GM20000 (cell line): ENCODE measurements at places on chromosomes 3 and 15.

- no peak for DNase-seq
These were observed 134.5 kb upstream of the ONECUT1 start for GRCh38 chr15:52924630-52925029.

GRCh38 chr3:46353647-46354410 is at the start of gene CCR2:
Gene CCR2, plus strand, starts transcription at chr3:46354111. Its CDS starts 3,417 bp downstream, at chr3:46357528.
- DNase-seq = no peak

DNA sequence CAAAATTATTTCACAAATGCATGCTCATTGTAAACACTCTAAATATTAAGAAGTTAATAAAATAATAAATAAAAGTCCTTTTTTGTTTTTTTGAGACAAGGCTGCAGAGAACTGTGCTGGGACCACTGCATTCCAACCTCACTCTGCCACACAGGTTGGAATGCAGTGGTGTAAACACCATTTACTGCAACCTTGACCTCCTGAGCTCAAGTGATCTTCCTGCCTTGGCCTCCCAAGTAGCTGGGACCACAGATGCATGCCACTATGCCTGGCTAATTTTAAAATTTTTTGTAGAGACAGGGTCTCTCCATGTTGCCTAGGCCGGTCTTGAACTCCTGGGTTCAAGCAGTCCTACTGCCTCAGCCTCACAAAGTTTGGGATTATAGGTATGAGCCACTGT is 578.4 kb downstream of the ZIC1 start:
- DNase-seq = no peak

GRCh38 chr3:72613871-72614270 is 234.4 kb downstream of the SHQ1 start:
- DNase-seq = no peak

DNA sequence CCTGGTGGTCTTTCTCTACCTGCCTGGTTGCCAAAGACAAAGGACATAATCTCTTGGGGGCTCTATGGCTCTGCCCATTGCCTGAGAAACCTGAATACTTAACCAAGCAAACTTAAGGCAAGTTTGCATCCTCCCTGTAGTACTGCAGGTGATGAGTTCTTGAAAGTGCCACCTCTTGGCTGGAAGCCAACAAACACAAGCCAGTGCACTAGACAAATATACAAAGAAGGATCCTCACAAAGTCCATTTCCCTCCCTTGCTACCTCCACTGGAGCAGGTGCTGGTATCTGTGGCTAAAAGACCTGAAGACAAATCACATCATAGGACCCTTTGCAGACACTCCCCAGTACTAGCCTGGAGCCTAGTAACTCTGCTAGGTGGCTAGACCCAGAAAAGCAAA is 772.3 kb downstream of the SI start:
- DNase-seq = no peak

- DNase-seq = no peak
These were observed 25.6 kb upstream of the UBE3A start for GRCh38 chr15:25464383-25464782.

- DNase-seq = no peak
These were observed 60.3 kb downstream of the RGMA start for GRCh38 chr15:93028632-93029213.

DNA sequence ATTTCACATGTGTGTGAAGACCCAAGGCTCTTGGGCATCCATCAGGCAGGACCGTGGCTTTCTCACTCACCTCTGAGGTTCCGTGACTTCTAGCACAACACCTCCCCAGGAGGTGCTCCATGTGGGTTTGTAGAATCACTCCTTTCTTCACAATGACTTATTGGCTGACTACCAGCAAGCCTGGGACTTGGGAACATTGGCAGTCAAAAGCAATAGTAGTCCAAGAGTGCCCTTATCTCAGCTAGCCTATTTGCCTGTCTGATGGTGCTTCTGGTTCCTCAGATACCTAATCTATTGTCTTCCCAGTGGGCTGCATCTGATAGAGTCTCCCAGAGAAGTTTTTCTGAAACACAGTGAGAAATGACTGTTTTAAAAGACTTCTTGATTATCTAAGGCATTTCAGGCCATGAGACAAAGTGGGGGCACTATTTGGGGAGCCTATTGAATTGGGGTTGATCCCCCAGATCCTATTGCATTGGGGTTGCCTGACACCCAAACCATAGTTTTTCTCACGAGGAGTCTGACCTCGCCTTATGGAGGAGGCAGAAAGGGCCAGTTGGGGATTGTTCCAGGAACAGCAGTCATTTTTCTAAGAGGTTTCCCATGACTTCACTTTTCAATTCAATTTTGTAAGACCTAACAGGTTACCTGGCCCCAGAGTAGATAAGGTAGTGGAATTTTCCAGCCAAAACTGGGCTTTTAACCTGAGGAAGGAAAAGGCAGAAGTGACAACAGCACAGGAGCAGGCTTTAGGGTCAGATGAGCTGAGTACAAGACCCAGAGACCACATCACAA is 88.0 kb downstream of the CYP19A1 start:
- no peak for DNase-seq

DNA sequence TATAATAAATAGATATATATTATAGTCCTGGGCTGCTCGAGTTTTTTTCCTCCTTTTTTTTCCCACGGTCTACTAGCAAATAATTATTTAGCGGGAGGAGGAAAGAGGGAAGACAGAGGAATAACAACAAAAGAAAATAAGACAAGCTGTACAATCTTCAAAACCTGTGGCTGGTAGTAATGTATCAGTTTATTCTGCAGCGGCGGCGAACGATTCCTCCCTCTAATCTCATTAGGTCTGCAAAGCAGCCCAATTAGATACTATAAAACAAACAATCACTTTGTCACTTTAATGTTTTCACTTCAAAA is 390 bp upstream of the TLE3 start:
- DNase-seq = no peak

DNA sequence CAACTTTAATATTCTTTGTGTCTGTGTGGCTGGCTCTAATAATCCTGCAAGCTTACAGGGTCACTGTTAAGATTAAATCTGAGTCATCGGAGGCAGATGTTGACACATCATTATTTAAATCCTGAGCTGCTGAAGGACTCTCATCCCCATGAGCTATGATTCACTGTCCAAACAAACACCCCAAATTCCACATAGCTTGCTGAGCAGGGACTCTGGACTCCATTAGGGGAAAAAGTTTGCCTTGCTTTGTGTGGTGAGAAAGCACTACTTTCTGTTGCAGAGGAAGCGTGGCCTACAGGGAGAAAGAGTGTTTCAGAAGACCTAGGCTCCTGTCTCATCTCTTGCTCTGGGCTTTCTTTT is 213.7 kb downstream of the PDCD6IP start:
- no peak for DNase-seq

DNA sequence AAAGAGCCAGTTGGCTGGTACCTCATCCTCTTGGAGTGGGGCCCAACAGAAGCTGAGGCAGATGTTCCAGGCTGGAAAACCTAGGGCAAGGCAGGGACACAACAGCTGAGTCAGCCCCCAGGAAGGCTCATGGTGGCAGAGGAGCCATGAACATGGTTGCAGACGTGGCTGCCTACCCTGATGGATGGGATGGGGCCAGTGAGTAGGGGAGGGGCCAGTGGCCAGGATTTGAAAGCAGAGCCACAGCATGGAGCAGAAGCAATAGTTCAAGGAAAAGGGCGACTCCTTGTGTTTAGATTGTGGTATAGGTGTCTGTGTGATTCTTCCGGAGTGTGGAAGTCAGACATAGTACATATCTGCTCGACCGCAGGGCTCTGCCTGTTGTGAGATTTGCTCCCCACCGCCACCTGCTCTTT is 24.2 kb downstream of the PXYLP1 start:
- DNase-seq = no peak

GRCh38 chr3:123740391-123740822 is 143.7 kb downstream of the MYLK start:
- DNase-seq = no peak

DNA sequence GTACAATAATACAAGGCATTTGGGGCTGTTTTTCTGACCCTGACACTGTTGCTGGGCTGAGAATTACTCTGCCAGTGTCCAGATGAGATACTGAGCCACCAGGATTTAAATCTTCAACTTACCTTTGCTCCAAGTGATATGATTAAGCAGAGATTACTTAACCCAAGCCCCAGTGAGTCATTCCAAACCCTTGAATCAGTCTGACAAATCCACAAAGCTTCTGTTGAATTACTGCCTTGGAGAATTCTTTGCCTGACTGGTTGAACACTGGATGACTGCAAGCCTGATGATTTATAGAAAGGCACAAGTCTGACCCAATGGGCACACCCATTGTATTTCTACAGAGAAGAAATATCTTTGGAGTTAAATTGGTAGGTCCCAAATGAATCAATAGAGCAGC is 88.2 kb upstream of the TSC22D2 start:
- DNase-seq = no peak

- no peak for DNase-seq
These were observed 138.1 kb upstream of the DAZL start for GRCh38 chr3:16743276-16743675.

DNA sequence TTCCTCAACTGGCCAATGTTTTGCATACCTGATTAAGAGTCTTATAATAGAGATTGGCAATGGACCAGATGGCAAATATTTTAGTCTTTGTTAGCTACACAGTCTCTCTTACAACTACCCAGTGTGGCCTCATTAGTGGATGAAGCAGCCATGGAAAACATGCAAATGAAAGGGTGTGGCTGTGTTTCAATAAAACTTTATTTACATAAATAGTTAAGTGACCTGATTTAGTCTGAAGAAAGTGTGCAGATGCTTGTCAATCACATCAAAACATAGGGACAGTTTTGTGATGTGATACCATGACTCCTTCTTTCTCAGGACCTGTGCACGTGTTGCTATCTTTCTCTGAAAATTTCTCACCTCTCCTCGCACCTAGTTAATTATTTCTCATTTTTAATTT is 309.8 kb upstream of the GRM7 start:
- DNase-seq = no peak

DNA sequence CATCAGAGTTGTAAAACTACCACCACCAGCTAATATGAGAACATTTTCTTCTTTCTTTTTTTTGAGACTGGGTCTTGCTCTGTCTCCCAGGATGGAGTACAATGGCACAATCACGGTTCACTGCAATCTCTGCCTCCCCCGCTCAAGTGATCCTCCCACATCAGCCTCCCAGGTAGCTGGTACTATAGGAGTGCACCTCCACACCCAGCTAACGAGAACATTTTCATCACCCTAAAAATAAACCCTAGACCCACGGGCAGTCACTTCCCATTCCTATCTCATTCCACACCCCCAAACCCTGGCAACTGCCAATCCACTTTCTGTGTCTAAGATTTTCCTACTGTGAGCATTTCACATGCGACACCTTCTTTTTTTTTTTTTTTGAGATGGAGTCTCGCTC is 130.9 kb downstream of the ATP10A start:
- no peak for DNase-seq

DNA sequence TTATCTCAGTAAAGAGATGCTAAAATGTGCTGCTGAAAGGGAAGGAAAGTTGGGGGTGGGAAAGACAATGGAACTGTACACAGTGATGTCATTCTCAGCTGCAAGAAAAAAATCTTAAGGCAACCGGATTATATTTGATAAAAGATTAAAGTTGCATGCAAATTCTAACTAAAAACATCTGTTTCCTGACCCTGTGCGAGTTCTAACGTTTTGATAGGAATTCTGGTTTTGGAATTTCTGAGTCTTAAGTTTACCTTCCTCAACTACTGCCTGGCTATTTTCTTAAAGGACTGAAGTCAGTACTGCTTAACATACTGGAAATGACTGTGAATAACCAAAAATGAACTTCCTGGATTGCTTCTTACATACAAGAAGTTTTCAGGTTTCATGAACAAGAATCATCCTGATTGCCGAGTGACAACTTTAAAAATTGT is 115.5 kb downstream of the SLC25A26 start:
- no peak for DNase-seq

DNA sequence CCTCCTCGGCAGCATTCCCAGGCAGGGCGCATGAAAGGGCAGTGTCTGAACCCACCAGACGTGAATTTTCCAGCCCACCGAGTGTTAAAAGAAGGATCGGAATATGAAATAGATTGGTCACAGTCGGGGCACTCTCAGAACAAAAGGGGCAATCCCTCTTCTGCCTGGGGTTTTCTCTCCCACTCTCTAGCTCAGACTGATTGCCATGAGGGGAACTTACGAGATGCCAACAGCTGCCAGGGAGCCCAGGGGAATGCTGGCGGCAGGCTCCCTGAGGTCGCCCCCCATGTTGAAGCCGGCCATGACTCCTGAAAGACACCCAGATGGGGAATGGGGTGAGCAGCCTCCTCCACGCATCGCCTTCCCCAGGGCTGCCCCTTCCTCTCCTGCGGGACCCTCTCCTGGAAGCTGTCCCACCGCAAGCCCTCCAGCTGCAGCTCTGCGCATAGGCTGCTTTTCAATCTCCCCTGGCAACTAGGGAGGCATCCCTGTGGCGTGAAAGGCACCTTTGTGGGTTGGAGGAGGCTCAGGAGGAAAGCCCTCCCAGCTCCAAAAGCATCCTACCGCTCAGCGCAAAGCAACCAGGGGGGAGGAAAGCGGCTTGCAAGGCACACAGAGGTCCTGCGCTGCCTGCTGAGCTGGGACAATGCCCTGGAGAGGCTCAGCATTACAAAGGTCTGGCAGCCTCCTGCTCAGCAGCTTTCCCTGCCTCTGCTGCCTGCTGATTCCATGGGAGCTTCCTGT is 64.8 kb upstream of the HEG1 start:
- no peak for DNase-seq

GRCh38 chr3:188036375-188037194 is 117.4 kb upstream of the LPP start:
- no peak for DNase-seq

DNA sequence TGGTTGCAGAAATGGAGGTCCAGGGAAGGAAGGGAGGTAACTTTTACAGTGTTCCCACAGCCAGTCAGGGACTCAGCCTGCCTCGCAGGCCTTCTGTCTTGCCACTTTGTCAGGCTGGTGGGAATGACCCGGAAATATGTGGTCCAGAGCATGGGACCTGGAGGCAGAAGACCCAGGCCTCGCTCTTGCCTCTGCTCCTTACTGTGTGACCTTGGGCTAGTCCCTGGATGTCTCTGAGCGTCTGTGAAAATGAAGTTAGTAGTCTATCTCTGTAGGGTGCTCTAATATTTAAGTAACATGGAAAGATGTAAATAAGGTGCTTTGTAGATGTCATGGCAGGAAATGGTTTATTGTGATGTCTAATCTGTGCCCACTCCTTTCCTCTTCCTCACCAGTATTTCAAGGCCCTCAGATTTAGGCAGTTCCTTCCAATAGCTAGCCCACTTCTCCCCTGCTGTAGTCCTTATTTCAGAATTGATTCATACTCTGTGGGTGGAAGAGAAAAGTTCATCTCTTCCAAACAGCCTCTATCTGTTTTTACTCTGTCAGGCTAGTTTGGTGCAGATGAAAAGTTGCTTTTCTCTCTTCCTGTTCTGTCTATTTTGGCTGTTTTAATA is 9.1 kb downstream of the CORO2B start:
- no peak for DNase-seq

GRCh38 chr15:48470096-48470495 is 138.9 kb downstream of the DUT start:
- no peak for DNase-seq

DNA sequence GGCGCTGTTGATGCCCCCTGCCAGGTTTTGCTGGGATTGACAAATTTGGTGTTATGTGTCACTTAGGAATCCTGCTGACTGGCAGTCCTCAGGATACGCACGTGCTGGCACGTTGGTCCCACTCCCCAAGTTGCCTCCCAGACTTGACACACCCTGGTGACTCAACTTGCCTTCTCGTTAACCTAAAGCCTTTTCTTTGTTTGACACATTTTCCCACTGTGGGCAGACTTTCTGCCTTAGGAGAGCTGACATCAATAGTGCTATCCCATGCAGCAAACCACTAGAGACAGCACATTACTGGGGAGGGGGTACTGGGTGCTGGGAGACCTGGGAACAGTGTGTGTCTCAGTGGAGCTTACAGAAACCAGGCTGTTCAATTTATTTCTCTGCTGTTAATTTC is 104.3 kb downstream of the OXNAD1 start:
- no peak for DNase-seq

GRCh38 chr3:37395286-37395685 is 220.9 kb upstream of the LRRFIP2 start:
- DNase-seq = no peak
